ENCODE measurements at places on chromosomes 5 and 9.

DNA sequence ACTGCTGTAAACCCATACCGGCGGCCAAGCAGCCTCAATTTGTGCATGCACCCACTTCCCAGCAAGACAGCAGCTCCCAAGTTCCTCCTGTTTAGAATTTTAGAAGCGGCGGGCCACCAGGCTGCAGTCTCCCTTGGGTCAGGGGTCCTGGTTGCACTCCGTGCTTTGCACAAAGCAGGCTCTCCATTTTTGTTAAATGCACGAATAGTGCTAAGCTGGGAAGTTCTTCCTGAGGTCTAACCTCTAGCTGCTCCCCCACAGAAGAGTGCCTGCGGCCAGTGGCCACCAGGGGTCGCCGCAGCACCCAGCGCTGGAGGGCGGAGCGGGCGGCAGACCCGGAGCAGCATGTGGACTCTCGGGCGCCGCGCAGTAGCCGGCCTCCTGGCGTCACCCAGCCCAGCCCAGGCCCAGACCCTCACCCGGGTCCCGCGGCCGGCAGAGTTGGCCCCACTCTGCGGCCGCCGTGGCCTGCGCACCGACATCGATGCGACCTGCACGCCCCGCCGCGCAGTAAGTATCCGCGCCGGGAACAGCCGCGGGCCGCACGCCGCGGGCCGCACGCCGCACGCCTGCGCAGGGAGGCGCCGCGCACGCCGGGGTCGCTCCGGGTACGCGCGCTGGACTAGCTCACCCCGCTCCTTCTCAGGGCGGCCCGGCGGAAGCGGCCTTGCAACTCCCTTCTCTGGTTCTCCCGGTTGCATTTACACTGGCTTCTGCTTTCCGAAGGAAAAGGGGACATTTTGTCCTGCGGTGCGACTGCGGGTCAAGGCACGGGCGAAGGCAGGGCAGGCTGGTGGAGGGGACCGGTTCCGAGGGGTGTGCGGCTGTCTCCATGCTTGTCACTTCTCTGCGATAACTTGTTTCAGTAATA lies at the start of gene FXN:
TSS of gene FXN (plus strand) at position 315 of the 871 bp plus-strand sequence. CDS start at position 346, 31 bp downstream.
- peak; percentile 74 for DNase-seq

GRCh38 chr5:31116466-31117031 lies 76.9 kb upstream of the CDH6 start:
- no peak for DNase-seq

DNA sequence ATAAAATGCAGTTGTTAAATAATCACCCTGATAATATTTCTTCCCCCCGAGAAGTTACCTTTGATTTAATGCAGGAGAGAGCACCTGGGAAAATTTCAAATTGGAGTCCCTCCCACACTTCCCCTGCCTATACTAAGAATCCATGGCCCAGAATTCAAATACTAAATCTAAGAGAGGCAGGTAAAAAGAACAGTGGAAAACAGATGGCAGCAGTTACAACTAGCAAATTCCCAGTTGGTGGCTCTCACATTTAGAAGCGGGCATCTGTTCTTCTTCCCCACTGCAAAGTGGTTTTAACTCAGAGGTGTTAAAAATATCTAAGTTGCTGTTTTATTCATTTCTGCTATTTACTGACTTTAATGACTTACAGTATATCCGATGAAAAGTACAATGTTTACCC lies 210.4 kb upstream of the ELAVL2 start:
- DNase-seq, result no peak

GRCh38 chr5:172466062-172466461 lies 11.7 kb upstream of the SH3PXD2B start:
- DNase-seq, result no peak

GRCh38 chr5:13029211-13029610 lies 915.3 kb downstream of the DNAH5 start:
- DNase-seq, result no peak
